ENCODE measurements at places on chromosomes 2 and 18. TPM values are rescaled to one million over a fixed set of nuclear protein-coding genes. Genes with fewer than 3 reads are reported as not detected.

- DNase-seq, result no peak
These were observed 109.1 kb downstream of the CDK15 start for GRCh38 chr2:201915446-201915845.

GRCh38 chr2:23376972-23377371, 8.0 kb upstream of the KLHL29 start:
- no peak for DNase-seq

DNA sequence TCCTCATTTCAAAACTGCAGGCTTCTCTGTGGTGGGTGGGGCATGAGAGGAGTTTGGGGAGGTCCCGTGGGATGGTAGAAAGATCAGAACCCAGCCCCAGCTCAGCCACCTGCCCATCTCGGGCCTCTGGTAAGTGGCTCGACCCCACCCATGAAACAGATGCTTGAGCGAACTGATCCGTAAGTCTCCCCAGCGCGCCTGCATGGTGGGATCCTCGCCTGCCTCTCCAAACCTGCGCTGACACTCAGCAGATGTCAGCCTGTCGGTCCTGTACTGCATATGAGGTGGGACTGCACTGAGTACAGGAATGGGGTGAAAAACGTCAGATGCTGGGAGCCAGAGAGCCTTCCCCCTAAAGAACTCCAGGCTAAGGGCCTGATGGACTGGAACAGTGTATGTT, 15.9 kb upstream of the RPL31 start:
- DNase-seq, result no peak

DNA sequence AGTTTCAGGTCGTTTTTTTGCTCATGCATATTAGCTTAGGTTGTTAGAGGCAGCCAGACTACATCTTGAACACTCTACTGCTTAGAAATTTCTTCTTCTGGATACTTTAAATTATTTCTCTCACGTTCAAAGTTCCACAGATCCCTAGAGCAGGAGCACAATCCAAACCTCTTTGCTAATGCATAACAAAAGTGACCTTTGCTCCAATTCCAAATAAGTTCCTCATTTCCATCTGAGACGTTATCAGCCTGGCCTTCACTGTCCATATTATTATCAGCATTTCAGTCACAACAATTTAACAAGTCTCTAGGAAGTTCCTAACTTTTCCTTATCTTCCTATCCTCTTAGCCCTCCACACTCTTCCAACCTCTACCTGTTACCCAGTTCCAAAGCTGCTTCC, 50.4 kb upstream of the ERMN start:
- no peak for DNase-seq

- no peak for DNase-seq
These were observed 1.0 kb upstream of the REV1 start for GRCh38 chr2:99490623-99491461.

- no peak for DNase-seq
These were observed 95.8 kb upstream of the TEX51 start for GRCh38 chr2:126802774-126803433.

DNA sequence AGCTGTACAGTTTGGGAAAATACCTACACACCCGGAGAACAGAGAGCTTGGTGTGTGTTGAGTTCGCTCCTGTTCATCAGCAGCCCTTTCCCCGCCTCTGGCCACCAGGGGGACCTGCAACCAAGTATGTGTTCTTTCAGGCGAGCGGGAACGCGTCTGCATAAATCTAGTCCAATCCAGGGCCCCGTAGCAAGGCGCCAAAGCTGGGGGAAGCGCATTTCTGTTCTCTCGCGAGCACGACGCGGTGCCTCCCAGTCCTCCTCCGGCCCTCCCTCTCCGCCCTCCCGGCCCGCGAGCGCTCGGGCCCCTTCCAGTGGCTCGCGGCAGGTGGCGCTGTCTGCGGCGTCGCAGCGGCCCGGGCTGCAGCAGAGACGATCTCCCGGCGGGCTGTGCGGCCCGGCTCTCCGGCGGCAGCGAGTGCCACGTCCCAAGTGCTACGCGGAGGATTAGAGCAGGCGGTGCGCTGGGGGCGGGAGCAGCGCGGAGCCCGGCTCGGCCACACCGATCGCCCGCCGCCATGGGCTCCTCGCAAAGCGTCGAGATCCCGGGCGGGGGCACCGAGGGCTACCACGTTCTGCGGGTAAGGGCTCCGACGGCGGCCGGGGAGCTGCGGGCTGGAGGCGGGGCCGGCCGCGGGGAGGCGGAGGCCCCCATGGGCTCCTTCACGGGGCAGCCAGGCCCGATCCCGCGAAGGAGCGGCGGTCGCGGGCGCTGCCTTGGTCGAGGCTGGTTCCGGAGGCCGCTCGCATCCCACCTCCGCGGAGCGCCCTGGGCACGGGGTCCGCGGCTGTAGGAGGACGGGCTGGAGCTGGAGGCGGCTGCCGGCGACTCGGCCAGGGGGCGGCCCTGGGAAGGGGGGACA, at the start of gene GORASP2:
Gene GORASP2 (plus strand): TSS at position 430 of the 862 bp plus-strand sequence. CDS start 88 bp downstream, at position 518.
- DNase-seq, result peak; percentile 99

DNA sequence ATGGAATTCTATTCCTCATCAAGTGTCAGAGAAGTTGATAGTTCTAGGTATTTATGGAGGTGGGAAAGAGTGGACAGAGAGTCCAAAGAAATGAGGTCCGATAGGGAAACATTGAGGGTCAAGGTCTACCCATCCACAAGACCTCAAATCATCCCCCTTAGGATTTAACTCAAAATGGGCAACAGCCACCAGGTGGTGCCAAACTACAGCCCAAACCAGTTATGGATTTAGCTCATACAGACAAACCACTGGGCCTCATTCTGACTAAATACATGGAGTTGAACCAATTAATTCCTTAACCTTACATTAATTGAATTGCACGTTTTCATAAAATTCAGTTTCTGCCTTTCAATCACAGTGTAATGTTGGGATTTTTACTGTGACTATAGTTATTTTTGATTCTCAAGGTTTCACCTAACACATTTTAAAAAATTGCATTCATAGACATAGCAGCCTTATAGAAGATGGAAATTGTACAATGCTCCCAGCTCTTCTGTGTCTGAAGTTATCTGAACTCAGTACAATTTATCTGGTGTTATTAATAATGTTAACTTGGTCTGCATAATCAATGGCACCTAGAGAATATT, 98.2 kb upstream of the HNMT start:
- DNase-seq, result peak; percentile 14

- DNase-seq, result peak; percentile 47
These were observed 18.6 kb upstream of the PEX13 start for GRCh38 chr2:60998628-60999545.

GRCh38 chr2:86216575-86217555, 17.6 kb downstream of the MRPL35 start:
- peak; percentile 72 for DNase-seq

GRCh38 chr2:60633615-60634014, 80.2 kb upstream of the BCL11A start:
- DNase-seq, result no peak

GRCh38 chr2:77521548-77521891, 656 bp downstream of the LRRTM4 start:
- no peak for DNase-seq

- no peak for DNase-seq
These were observed 72.6 kb downstream of the ANKRD44 start for GRCh38 chr2:197238043-197238365.

DNA sequence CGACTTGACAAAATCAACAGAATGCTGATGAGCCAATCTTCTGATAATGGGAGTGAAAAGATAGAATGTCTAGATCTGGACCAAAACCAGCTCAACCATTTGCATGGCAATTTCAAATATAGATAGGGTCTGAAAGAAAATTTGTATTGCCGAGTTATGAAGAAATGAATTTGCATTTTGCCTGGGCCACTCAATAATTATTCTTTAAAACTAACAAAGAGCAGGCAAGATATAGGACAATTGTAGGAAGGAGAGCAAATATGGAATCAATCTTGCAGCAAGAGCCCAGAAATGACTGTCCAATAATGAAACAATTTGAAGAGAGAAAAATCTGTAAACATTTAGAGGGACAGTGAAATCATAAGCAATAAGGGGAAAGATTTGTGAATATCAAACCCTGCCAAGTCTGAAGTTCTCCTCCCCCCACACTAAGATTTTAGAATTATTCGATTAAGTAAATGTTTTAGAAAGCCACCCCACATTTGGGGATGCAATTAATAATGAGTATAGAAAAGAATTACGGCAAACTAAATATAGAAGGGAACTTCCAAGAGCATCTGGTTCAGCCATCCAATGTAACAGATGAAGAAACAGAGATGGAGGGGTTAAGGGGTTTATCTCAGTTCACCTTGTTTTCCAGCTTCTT, 377.4 kb downstream of the SETBP1 start:
- DNase-seq, result no peak

DNA sequence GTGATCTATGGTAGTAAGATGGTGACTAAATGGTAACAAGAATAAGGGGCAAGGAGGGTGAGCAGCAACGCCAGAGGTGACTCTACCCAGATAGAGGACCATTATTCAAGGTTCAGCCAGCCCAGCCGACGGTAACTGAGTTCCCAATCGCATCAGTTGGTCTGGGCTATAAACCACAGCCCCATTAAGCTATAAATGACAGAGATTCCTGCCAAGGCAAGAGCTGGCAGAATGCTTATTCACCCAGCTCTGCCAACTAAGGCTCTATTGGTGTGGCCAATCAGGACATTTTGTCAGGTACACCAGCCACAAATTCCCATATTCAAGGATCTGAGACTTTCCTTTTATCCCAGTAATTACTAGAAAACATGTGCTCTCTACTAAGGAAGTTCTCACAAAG, 3.6 kb downstream of the CHN1 start:
- DNase-seq, result no peak

DNA sequence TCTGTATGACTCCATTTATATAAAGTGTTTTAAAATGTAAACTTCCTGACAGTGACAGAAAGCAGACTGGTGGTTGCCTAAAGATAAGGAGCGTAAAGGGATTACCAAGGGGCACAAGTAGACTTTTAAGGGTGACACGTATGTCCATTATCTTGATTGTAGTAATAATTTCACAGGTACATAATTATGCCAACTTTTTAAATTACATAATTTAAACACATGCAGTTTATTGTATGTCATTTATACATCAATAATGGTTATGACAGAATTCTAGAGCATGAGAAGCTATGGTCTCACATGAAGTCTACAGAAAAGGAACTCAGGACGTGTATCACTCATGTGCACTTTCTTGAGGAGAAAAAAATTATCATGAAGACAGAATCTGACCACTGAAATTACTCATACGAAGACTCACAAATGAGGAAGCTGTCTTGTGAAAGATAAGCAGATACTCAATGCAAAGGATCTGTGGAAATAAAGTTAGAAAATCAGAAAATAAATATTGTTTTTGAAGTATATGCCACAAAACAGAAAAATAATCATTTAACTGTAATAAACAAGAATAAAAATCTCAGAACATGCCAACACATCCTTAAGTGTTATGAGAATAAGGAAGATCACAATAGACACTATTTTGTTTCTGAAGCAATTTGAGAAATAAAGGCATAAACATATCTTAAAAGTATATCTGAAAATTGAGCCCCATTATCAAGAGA, 84.4 kb downstream of the TMEM131 start:
- DNase-seq, result peak; percentile 29

DNA sequence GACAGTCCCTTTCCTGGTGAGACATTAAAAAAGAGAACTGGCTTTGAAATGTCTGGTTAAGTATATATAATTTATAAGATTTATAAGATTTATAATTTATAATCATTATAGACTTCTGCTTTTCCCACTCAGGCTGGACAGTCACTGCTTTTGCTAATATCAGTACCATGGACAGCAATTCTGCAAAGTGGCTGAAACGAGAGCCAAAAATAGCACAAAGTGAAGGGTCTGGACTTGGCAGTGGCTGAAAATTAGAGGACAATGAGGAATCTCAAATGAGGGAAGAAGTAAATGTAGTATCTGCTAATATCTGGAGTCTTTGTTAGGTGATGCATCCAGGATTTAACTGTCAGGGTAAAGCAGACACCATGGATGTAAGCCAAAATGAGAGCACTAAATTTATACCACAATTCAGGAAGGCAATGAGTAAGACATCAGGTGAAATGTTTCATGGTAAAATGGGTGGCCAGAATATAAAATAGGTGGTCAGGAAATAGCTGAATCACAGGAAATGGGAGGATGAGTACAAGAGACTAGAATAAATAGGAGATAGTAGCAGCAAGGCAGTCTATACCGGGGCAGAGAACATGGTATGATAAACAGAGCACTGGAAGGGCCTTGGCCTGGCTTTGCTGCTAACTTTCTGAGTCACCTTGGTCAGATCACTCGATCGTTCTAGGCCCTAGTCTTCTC, 39.6 kb upstream of the BOD1L2 start:
- peak; percentile 41 for DNase-seq

GRCh38 chr2:199019898-199020507, 437.7 kb downstream of the SATB2 start:
- peak; percentile 20 for DNase-seq

DNA sequence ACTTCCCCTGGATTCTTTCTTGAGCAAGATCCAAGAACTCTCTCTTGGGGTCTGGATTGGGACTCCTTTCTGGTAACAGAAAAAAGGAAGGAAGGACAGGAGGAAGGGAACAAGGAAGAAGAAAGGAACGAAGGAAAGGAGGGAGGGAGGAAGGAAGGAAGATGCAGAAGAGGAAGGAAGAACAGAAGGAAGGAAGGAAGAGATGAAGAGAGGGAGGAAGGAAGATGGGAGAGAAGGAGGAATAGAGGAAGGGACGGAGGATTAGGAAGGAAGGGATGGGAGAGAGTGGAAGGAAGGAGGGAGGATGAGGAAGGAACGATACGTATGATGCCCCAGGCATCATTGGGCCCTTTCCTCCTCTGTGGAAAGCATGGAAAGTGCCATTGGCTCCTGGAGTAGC, 58.6 kb downstream of the CYP26B1 start:
- no peak for DNase-seq

- no peak for DNase-seq
These were observed 164.1 kb downstream of the TMEM247 start for GRCh38 chr2:46643493-46643892.

- DNase-seq, result no peak
These were observed 61.2 kb downstream of the MAP4K3 start for GRCh38 chr2:39375917-39376316.

DNA sequence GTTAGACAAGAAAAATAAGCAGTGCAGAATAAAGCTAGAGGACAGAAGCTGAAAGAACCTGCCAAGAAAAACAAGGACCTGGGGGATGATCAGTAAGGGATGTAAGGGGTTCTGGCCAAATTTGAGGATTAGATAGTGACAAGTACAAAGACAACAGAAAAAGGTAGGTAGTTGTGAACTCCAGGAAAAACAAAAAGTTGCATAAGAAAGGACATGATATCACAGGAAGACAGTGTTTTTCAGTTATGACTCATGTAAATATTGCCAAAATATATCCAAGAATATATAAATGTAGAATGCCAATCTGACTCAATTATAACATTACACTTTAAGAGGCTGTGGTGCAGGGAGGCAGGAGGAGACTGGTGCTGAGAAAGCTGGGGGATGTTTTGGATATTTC, 209.8 kb upstream of the SH3BP4 start:
- DNase-seq, result no peak

GRCh38 chr2:610491-610890, 66.7 kb downstream of the TMEM18 start:
- no peak for DNase-seq

- DNase-seq, result no peak
These were observed 98.8 kb downstream of the RHBDD1 start for GRCh38 chr2:226934546-226935201.

The GNAL gene
- total RNA-seq, result 0.37 TPM

The GDF7 gene
- total RNA-seq, result not detected

The LHCGR gene
- total RNA-seq, result not detected

The IL1RL1 gene
- not detected for total RNA-seq

The SP140 gene
- total RNA-seq, result 1.0 TPM

The SGPP2 gene
- not detected for total RNA-seq

The GCG gene
- total RNA-seq, result not detected

The CEP192 gene
- total RNA-seq, result 18.2 TPM

The MC5R gene
- not detected for total RNA-seq

The THOC1 gene
- total RNA-seq, result 16.0 TPM

The GALR1 gene
- total RNA-seq, result not detected

The TET3 gene
- total RNA-seq, result 3.2 TPM

The ITPRIPL1 gene
- 0.96 TPM for total RNA-seq

All from HFFc6 (cell line).